ENCODE measurements at places on chromosomes 5 and 9. TPM values are rescaled to one million over a fixed set of nuclear protein-coding genes. Genes with fewer than 3 reads are reported as not detected.

- DNase-seq, result peak; percentile 62
- peaks cover 13% of the 10 kb centered on the region for H3K4me1 ChIP-seq
- no peak overlapping the region for H3K27ac ChIP-seq
- H3K36me3 ChIP-seq, result peaks cover 45% of the 10 kb centered on the region
- H3K27me3 ChIP-seq, result no peaks in the 10 kb centered on the region
Observed at GRCh38 chr9:133331641-133332380, 4.2 kb downstream of the SURF6 start.

DNA sequence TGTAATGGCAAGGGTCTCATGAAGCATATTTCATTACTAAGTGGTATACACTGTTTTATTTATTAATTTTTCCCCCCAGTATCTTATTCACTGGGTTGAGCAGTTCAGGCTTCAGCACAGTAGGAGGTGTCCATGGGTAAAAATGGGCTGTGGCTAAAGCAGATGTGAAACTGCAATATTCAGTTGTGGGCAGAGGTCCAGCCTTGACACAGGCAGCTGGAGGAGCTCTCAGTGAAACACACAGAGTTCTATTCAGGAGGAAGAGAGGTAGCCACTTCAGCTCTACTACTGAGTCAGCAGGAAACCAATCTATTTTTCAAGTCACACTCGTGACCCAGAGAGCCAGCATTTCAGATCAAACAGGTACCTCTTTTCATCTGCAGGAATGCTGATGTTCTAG, 418.3 kb downstream of the CDH10 start:
- H3K27ac ChIP-seq, result no peak overlapping the region
- H3K4me1 ChIP-seq, result no peaks in the 10 kb centered on the region
- DNase-seq, result no peak
- no peaks in the 10 kb centered on the region for H3K36me3 ChIP-seq
- no peaks in the 10 kb centered on the region for H3K27me3 ChIP-seq

GRCh38 chr5:127574852-127575679, 57.6 kb downstream of the PRRC1 start:
- H3K4me3 ChIP-seq, result no peak overlapping the region
- no peaks in the 10 kb centered on the region for H3K36me3 ChIP-seq
- H3K4me1 ChIP-seq, result no peaks in the 10 kb centered on the region
- no peaks in the 10 kb centered on the region for H3K27me3 ChIP-seq
- DNase-seq, result no peak
- no peak overlapping the region for H3K27ac ChIP-seq

GRCh38 chr9:27626244-27627187, 53.2 kb upstream of the C9orf72 start:
- no peaks in the 10 kb centered on the region for H3K4me1 ChIP-seq
- H3K4me3 ChIP-seq, result no peak overlapping the region
- no peak for DNase-seq
- no peak overlapping the region for H3K27ac ChIP-seq

The PURA gene
- total RNA-seq, result 30.1 TPM

The ZCCHC9 gene
- total RNA-seq, result 23.3 TPM

The IRX1 gene
- 3.2 TPM for total RNA-seq

The STRBP gene
- total RNA-seq, result 2.9 TPM

Data from osteoblast (primary cell).